ENCODE measurements at places on chromosomes 1 and 21.

DNA sequence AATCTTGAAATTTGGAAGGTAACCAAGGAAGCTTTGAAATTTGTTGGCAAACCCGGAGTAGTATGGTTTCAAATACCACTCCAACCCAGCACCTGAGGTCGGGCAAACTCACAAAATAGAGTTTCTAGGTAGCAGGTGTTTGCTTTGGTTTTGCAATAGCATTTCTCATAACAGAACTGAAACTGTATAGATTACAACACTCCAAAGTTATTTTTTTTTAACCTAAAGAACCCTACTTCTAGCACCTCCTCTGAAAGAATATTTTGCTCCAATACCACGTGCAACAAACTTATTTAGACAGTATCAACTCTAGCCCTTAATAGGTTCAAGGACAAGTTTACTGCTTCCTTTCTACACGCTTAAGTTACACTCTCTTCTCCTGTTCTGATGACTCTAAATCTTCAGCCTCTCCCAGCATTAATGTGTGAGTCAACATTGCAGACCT lies 178.5 kb upstream of the FMN2 start:
- peaks cover 2% of the 10 kb centered on the region for H3K36me3 ChIP-seq
- H3K4me3 ChIP-seq: no peak overlapping the region
- no peak overlapping the region for H3K27ac ChIP-seq
- H3K4me1 ChIP-seq: peaks cover 2% of the 10 kb centered on the region
- no peak for DNase-seq
- H3K27me3 ChIP-seq: no peaks in the 10 kb centered on the region

- no peaks in the 10 kb centered on the region for H3K27me3 ChIP-seq
- peaks cover 10% of the 10 kb centered on the region for H3K4me1 ChIP-seq
- H3K4me3 ChIP-seq: no peak overlapping the region
- H3K27ac ChIP-seq: no peak overlapping the region
- no peak for DNase-seq
Observed at GRCh38 chr1:180280617-180281016, 50.6 kb downstream of the LHX4 start.

GRCh38 chr1:226657895-226658545 lies 81.1 kb downstream of the ITPKB start:
- H3K4me3 ChIP-seq: no peak overlapping the region
- H3K4me1 ChIP-seq: peaks cover 16% of the 10 kb centered on the region

DNA sequence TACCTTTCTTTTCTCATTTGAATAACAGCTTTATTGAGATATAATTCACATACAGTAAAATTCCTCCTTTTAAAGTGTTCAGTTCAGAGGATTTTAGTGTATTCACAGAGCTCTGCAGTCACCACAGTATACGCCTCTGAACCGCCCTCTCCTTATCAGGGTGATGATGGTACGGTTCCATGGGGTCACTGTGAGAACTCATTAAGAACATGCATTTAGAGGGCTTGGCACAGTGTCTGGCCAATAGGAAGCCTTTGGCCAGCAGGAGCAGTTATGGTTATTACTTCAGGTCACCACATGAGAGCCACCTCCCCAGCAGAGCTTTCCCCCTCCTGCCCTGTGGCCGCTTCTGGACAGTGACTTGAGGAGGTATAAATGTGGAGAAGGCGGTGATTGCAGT lies 27.3 kb downstream of the KCNQ4 start:
- no peaks in the 10 kb centered on the region for H3K4me1 ChIP-seq
- H3K27ac ChIP-seq: no peak overlapping the region
- H3K27me3 ChIP-seq: no peaks in the 10 kb centered on the region
- no peak overlapping the region for H3K4me3 ChIP-seq

DNA sequence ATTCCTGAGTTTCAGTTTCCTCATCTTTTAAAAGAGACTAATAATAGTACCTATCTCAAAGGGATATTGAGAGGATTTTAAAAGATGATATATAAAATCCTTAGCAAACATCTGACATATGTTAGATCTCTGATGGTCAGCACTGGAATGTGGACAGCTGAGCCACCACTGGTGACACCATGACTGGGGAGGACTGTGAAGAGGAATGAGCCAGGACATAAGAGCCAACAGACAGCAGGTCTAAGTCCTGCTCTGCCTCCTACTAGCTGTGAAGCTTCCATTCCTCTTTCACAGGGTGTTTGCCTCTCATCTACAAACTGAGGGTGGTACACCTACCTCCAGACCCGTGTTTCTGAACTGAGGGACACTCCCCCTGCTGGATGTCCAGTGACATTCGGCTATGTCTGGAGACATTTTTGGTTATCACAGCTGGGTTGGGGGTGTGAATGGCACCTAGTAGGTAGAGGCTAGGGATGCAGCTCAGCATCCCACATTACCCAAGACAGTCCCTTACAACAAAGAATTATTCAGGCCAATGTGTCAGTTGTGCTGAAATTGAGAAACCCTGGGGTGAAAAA lies 109.1 kb upstream of the OLIG2 start:
- no peak overlapping the region for H3K4me3 ChIP-seq
- H3K27ac ChIP-seq: no peak overlapping the region
- H3K4me1 ChIP-seq: peaks cover 2% of the 10 kb centered on the region
- no peaks in the 10 kb centered on the region for H3K27me3 ChIP-seq
- H3K36me3 ChIP-seq: peaks cover 24% of the 10 kb centered on the region

- no peak for DNase-seq
- H3K36me3 ChIP-seq: no peaks in the 10 kb centered on the region
- no peaks in the 10 kb centered on the region for H3K4me1 ChIP-seq
Observed at GRCh38 chr1:166484471-166484870, 317.7 kb upstream of the FAM78B start.

DNA sequence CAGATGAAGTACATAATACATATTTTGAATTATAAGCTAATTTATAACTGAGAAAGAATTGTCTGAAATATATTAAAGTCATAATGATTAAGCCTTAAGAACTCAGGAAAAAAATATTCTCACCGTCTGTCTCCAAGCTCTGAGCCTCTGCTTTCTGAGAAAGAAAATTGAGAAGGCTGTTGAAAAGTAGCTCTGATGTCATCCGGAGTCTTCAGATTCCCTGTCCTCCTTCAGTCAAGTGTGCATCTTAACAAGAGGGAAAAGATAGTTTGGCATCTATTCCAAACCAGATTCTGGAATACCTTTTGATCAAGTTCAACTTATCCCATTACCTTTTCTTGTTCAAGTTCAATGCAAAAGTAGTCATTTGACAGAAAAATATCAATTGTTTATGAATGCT lies 50.6 kb downstream of the NRIP1 start:
- H3K4me3 ChIP-seq: no peak overlapping the region
- no peaks in the 10 kb centered on the region for H3K4me1 ChIP-seq
- H3K27me3 ChIP-seq: no peaks in the 10 kb centered on the region
- no peak for DNase-seq
- H3K36me3 ChIP-seq: no peaks in the 10 kb centered on the region
- no peak overlapping the region for H3K27ac ChIP-seq

GRCh38 chr1:63148825-63149645 lies 173.3 kb upstream of the FOXD3 start:
- no peaks in the 10 kb centered on the region for H3K36me3 ChIP-seq
- no peak overlapping the region for H3K27ac ChIP-seq
- DNase-seq: peak; percentile 75
- no peaks in the 10 kb centered on the region for H3K27me3 ChIP-seq
- H3K4me1 ChIP-seq: no peaks in the 10 kb centered on the region

DNA sequence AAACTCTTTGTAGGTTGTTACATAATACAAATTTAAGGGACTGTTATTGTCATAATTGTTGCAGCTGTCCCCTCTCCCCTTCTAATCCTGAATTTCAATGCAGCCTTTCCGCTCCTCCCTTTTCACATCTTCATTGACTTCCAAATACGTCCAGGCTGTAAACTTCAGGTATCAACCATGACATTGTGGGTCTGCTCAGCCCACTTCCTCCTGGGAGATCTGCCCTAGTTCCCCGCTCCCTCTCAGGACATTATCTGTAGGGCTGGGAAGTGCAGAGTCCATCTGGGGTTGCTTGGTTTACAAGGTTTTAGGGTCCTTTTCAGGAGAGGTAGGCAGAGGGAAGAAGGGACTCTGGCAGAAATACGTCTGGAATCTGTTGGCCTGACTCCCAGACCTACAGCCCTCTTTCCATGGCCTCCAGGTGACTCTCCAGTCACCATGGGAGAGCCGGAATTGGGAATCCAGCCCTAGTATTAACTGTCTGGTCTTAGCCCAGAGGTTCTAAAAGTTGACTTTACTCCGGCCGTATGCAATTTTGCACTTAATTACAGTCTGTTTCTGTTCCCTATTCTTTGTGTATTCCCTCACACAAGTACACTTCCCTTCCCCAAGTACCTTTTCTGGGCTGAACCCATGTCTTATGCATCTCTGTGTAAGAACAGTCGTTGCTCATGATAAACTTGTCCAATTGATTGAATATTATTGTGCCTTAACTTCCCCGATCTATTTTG lies 4.7 kb upstream of the DENND2D start:
- H3K36me3 ChIP-seq: peaks cover 2% of the 10 kb centered on the region
- H3K27ac ChIP-seq: no peak overlapping the region
- no peaks in the 10 kb centered on the region for H3K27me3 ChIP-seq
- no peak overlapping the region for H3K4me3 ChIP-seq
- DNase-seq: no peak

DNA sequence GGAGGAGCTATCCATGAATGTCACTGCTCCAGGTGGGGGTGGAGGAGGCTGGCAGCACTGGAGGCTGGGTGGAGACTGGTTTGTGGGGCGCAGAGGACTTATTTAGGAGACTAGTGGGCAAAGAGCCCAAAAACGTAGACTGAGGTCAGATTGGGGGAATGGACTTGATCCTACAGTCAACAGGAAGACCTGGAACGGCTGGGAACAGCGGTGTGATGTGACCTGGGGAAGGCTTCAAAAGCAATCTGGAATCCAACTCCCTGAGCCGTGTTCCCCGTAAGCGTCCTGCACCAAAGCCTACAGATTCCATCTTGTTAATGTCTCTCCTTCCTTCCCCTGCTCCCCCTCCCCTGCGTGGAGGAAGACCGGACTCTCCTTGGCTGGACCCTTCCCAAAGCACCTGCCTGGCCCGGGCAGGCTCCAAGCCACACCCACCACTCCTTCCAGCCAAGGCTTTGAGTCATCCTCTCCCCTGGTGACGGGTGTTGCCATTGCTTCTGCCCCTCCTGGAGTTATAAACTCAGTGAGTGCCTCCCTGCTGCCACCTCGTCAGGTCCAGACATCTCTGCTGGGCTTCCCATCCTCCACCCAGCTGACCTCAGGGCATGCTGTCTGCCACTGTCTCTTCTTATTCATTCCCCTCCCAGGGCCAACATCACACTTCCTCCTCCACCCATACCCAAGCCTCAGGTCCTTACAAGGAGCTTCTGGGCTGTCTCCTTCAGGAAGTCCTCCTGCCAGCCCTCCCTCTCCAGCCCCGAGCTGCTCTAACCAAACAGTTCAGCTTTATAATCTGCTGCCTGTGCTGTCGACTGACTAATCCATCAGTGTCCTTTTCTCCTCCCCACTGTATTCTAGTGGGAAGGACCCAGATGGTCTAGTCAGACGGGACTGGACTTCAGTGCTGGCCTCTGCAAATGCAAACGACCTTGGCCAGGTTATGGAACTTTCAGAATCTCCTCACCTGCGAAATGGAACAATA lies 1.6 kb upstream of the CLSTN1 start:
- H3K27me3 ChIP-seq: peaks cover 6% of the 10 kb centered on the region
- no peaks in the 10 kb centered on the region for H3K36me3 ChIP-seq
- DNase-seq: peak; percentile 87
- H3K4me3 ChIP-seq: peak overlapping the region; percentile 79

DNA sequence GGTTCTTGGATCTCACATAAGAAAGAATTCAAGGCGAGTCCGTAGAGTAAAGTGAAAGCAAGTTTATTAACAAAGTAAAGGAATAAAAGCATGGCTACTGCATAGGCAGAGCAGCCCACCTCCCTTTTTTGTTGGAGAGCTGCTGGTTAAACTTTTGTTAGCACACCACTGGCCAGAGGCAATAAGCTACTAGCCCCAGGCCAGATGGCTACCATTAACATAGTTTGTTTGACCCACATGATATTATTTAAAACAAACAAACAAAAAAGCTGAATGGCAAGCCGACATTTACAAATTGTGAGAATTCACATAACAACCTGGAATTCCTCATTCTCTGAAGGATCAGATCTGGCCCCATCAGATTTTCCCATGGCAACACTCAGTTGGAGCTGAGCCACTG lies 19.1 kb upstream of the PAXBP1 start:
- H3K27ac ChIP-seq: no peak overlapping the region
- no peaks in the 10 kb centered on the region for H3K27me3 ChIP-seq
- no peak overlapping the region for H3K4me3 ChIP-seq
- no peaks in the 10 kb centered on the region for H3K36me3 ChIP-seq
- no peaks in the 10 kb centered on the region for H3K4me1 ChIP-seq

DNA sequence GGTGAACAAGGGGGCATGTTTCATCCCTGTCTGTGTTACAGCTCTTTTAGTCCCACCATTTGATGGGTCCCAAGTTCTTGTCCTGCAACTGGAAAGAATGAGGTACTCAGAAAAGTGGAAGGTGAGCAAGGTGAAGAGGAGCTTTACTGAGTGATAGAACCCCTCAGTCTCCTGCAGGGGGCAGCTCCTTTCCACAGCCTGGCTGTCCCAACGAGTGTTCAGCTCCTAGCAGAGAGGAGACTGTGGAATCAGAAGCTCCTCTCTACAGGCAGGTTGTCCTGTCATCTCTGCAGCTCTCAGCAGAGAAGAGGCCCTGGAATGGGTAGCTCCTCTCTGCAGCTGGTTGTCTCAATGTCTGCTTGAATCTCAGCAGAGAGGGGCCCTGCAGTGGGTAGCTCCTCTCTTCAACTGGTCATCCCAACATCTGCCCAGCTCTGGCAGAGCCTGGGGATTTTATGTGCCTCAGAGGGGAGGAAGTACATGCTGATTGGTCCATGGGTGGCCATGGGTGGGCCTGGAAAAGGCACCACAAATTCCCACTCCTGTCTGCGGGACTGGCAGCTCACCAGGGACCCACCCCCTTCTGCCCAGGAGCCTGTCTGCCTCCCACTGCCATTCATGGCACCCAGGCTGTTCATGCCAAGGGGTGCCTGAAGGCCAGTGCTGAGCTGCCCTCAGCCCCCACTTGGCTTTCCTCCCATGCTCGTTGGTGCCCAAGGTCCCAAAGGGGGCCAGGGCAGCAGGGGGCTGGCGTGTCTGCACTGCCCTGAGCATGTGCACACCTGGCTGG lies 25.7 kb downstream of the LDLRAD1 start:
- H3K27me3 ChIP-seq: no peaks in the 10 kb centered on the region
- no peak overlapping the region for H3K4me3 ChIP-seq
- no peaks in the 10 kb centered on the region for H3K36me3 ChIP-seq
- DNase-seq: peak; percentile 64
- no peaks in the 10 kb centered on the region for H3K4me1 ChIP-seq

- H3K4me3 ChIP-seq: no peak overlapping the region
- no peaks in the 10 kb centered on the region for H3K36me3 ChIP-seq
- H3K27ac ChIP-seq: no peak overlapping the region
- no peaks in the 10 kb centered on the region for H3K27me3 ChIP-seq
- no peaks in the 10 kb centered on the region for H3K4me1 ChIP-seq
- no peak for DNase-seq
Observed at GRCh38 chr1:161145832-161146231, 7.9 kb upstream of the UFC1 start.

DNA sequence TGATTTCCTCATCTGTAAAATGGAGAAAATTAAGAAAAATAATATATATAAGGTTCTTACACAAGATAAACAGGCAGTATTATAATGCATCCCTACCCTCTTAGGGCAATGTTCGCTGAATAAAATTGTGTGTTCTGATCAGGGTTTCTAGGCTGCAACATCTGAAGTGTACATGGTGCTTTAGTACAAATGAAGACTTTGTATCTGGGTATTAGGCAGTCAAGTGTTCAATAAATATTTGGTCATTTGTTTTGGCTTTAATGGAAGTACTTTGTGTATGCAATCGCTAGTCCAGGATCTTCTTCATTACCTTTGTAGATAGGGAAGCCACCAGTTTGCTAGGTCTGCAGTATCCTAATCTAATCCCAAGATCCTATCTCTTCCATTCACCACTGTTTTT lies 28.1 kb downstream of the DNASE2B start:
- no peak overlapping the region for H3K4me3 ChIP-seq
- no peaks in the 10 kb centered on the region for H3K27me3 ChIP-seq
- H3K27ac ChIP-seq: no peak overlapping the region
- peaks cover 11% of the 10 kb centered on the region for H3K36me3 ChIP-seq
- H3K4me1 ChIP-seq: no peaks in the 10 kb centered on the region
- no peak for DNase-seq

All from H9 (cell line).